Fibroblast of skin of left biceps (primary cell): ENCODE measurements at places on chromosomes 5 and 9.
A peak's percentile ranks its signal among the peaks of the same experiment; 100 is the strongest.

DNA sequence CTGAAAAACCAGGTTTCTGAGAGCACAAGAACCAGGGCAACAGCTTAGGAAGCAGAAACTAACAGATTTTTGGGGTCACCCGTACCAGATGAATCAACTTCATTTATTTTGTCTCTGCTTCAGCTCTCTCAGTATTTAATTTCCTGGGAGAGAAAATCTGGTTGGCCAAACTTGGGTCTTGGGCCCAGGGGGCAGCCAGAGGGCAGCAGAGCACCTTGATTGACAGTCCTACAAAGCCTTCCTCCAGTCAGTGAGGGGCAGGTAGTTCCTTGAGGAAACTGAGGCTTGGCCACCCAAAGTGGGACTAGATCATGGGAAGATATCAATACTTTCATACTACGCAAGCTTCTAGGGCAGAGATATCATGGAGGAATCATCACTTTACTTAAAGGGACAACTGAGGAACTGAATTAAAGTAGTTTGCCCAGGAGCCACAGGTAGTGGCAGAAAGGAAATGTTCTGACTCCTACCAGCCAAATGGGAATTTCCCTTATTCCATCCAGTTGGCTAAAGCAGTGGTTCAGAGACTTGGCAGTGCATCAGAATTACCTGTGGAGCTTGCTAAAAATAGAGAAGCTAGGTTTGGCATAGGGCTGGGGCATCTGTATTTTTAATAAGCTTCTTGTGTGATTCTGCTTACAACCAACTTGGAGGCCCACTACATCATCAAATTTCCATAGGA lies 21.5 kb upstream of the ARHGAP26 start:
- no peak for DNase-seq

DNA sequence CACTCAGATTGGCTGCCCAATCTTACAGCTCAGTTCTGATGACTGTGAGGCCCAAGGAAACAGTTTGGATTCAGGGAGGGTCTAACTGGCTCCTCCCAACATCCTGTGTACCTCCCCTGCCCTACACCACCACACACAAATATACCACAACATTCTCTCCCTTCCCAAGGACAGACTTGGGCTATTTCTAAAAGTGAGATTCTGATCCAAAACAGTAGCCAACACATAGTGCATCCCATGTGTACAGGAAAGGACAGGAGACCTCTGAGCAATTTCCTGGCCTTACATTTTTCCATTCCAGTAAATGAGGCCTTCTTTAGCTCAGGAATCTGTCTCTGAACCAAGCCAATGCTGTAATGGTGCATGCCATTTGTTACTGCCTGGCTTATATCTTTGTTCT lies 20.8 kb downstream of the ZNF366 start:
- DNase-seq, result no peak

DNA sequence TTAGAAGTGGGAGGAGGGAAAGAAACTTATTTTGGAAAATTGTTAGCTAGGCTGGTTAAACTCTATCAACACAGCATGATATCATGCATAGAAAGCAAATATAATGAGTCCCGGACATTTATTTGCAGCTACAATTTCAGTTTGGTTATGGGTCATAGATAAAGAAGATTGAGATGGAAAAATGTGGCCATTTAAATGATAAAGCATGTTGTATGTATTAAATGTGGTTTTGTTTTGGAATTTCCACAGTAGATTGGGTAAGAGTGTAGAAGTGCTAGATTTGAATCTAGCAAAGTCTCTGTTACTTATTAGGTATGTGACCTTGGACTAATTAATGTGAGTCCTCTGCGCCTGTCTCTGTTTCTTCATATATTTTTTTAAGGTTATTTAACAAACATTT lies 217.4 kb downstream of the KDM4C start:
- no peak for DNase-seq

- DNase-seq, result no peak
Observed at GRCh38 chr5:139569270-139569955, 8.3 kb downstream of the UBE2D2 start.

DNA sequence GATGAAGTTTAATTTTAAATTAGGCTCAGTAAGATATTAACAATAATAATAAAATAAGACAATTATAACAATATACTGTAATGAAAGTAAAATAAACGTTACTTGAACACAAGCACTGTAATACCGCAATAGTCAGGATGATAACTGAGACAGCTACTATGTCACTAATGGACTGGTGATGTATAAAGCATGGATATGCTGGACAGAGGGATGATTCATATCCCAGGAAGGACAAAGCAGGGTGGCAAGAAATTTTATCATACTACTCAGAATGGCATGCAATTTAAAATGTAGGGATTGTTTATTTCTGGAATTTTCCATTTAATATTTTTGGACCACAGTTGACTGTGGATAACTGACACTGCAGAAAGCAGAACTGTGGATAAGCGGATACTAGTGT lies 196.9 kb downstream of the VPS13A start:
- DNase-seq, result no peak

GRCh38 chr9:94642501-94642900 lies 3.2 kb upstream of the FBP1 start:
- no peak for DNase-seq

- peak; percentile 53 for DNase-seq
Observed at GRCh38 chr5:172559004-172559932, 81.8 kb upstream of the NEURL1B start.

DNA sequence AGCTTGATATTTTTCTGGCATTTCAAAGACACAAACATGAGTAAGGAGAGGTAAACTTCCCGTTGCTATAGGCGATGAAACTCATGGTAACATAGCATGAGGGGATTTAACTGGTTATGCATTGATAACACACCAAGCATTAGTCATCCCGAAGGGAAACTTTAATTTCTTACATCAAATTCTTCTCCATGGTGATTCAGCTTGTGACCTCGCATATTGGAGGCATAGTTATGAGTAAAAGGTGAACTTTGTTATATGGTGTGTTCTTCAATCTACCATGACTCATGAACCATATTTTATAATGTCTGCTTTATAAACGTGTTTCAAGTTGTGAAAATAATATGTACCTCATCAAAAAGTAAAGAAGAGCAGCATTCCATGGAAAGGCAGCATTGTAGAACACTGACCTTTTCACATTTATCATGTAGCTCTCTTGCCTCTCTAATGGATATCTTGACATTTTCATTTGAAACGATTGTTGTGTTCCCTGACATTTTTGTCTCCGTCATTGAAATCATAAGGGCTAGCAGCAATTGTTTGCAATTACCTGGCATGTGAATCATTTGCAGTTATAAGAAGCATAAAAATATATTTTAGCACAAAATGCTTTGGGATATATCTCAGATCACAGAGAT lies 491.8 kb downstream of the ANXA1 start:
- peak; percentile 31 for DNase-seq

DNA sequence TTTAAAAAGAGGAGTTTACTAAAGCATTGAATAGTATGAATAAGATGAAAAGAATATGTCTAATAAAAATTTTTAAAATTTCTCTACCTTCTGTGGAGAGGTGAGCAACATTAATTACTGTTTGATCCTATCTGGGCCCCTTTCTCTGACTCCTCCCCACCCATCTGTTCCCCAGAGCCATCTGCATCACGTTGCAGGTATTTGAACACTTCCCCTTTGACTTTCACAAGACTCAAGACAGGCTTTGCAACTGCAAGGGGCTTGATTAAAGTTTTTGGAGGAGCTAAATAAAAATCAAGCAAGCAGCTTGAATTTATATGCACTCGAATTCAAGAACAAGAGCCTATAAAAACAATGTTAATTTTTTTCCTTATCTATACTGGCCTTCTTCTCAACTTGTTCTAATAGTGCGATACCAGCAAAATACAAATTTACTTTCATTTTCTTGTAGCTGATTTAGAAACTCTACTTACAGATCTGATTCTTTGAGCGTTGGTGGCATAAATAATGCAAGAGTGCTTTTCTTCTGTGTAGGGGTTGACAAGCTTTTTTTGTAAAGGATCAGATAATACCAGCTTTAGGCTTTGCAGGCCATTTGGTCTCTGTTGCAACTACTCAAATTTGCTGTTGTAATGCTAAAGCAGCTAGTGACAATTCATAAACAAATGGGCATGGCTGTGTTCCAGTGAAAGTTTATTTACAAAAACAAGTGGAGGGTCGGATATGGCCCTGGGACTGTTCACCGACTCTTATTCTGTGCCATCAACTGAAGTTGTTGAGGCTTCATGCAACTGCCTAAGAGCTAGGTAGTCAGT lies 21.2 kb downstream of the TXNDC8 start:
- DNase-seq, result no peak
